ENCODE measurements at places on chromosomes 12 and 14.

- no peak for DNase-seq
Observed at GRCh38 chr14:20516921-20517320, 11.6 kb downstream of the RNASE10 start.

- no peak for DNase-seq
Observed at GRCh38 chr12:673849-674248, 10.6 kb upstream of the NINJ2 start.

GRCh38 chr14:53295985-53296582, 143.0 kb upstream of the DDHD1 start:
- DNase-seq, result no peak

DNA sequence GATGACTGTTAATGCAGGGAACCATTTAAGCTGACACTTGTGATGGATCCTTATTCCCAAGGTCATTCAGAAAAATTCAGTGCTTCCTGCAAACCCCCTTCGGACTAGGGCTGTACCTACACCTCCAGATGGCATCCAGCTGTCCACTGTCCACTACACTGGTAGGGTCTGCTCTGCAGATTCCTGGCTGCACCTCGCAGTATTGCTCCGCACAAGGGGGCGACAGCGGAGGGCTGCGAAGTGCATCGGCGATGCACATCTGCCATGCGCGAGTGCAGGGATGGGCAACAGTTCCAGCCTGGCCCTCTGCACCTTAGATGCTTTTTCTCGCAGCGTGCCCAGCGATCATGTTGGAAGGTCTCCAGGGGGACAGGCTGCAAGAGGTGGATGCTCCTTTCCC, 55.5 kb downstream of the KCNA5 start:
- DNase-seq, result no peak

GRCh38 chr12:54232790-54233189, 44.0 kb upstream of the SMUG1 start:
- DNase-seq, result no peak

GRCh38 chr12:123533672-123534643, at the start of gene RILPL1:
TSS of gene RILPL1 (minus strand) at chr12:123533719. CDS start at chr12:123533482, 237 bp downstream.
- peak; percentile 47 for DNase-seq

GRCh38 chr14:59101476-59101875, 87.0 kb upstream of the DAAM1 start:
- DNase-seq, result no peak

- no peak for DNase-seq
Observed at GRCh38 chr12:74689929-74690328, 152.3 kb downstream of the ATXN7L3B start.

GRCh38 chr14:62143245-62143644, 381.0 kb downstream of the SNAPC1 start:
- no peak for DNase-seq

- DNase-seq, result no peak
Observed at GRCh38 chr12:4833524-4833923, 76.2 kb upstream of the KCNA1 start.

Measured in posterior cingulate gyrus (tissue), 11 donors.